ENCODE measurements at places on chromosomes 6 and 20. TPM values are rescaled to one million over a fixed set of nuclear protein-coding genes. Genes with fewer than 3 reads are reported as not detected.

- DNase-seq = no peak
These were observed 212.5 kb downstream of the FOXA2 start for GRCh38 chr20:22371843-22372242.

- no peak for DNase-seq
These were observed 176.6 kb downstream of the SLC35F1 start for GRCh38 chr6:118083711-118084110.

Gene SLC22A16
- total RNA-seq = not detected

Gene CST5
- total RNA-seq = not detected

DNA sequence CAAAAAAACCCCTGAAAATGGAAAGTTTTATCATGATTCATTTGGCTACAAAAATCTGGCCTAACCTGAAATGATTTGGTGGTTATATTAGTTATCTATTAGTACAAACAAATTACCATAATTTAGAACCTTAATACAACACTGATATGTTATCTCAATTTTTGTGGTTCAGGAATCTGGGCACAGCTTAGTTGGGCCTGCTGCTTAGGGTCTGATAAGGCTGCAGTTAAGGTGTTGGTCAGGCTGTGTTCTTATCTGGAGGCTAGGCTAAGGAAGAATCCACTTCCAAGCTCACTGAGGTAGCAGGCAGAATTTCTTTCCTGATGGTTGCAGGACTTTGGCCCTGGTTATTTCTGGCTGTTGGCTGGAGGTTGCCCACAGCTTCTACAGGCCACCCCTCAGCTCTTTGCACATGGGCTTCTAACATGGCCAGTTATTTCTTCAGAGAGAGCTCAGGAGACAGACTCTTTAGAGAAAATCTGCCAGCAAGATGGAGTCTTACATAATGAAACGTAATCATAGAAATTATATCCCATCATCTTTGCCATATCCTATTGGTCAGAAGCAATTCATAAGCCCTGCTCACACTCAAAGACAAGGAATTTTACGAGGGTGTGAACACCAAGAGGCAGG is 11.4 kb downstream of the TRIM38 start:
- no peak for DNase-seq

DNA sequence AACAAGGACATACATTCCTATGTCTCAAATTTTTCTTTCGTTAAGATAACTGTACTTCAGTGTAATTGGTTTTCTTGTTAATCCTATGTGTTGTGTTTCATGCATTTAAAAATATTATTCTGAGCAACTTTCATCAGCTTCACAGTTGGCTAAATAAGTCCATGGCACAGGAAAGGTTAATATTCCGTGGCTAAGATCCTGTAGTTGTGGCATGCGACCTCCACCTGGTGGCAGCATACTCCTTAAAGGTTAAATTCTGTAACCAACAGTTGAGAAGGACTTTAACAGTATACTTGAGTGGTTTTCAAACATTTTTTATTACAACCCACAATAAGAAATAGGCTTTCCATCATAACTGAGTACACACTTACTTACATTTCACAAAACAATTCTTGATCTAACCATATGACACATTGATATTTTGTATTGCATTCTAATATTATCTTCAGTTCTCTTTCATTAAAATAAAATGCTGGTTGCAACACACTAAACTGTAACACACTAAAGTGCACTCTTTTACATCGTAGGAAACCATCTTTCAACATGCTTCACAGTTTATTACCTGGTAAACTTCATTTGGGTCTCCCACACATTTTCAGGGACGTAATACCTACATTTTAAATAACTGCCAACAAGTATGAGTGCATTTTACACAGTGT is 118.3 kb downstream of the SLX4IP start:
- DNase-seq = peak; percentile 75

DNA sequence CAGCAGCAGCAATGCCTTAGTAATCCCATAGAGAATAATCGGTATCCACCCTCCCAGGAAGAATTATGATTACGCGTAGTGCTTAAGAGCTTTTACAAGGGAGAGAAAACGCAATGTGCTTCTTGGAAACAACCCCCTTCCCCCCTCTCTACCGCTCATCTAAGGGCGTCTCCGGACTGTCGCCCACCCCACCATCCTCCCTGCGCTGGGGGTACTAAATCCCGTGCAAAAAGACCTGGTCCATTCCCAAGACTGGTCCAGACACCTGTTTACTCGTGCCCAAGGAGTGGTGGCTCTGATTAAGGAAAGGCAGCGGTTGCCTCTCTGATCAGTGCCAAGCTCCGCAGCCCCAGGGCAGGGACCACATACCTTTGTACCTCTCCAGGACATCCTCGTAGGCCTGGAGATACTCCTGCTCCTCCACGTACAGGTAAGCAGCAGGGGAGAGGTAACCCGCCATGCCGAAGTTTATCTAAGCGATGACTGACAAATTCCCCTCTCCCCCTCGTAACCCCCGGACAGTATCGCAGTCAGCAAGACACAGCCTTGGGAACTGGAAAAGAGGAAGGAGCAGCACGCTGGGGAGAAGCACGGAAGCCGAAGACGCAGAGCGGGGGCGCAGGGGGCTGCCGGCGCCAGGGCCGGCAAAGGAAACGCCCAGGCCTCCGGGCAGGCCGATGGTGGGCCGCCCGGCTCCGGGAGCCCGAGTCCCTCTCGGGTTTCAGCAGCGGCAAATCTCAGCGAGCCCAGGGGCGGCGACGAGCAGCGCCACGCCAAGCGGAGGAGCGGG is 112.0 kb upstream of the BEND6 start:
- peak; percentile 46 for DNase-seq

Gene CST4
- total RNA-seq = not detected

- no peak for DNase-seq
These were observed at the start of gene NRSN1 for GRCh38 chr6:24125980-24126379. Gene NRSN1 (plus strand): TSS chr6:24126215. CDS start chr6:24134328, 8,113 bp downstream.

Gene TMC2
- total RNA-seq = not detected

GRCh38 chr6:96234444-96234843 is 218.7 kb downstream of the FUT9 start:
- DNase-seq = no peak

- no peak for DNase-seq
These were observed 149.6 kb downstream of the LINC00237 start for GRCh38 chr20:20956513-20956931.

Gene FAM83C
- total RNA-seq = 0.24 TPM

DNA sequence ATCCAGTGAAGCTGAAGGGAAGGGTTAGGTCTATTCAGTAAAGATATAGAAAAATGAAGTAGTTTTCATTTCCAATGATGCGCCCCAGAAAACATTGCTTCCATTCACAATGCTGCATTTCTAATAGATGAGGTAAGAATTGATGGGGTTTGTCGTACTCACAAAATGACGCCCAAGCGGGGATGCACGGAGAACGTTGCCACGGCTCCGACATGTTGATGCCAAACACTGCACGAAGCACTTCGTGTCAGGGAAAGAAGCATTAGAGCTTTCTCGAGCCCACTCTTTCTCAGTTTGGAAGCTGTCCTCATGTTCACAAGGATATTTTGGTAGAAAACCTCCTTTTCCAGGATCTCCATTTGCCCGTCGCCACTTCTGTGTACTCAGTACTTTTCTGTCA is 21.6 kb upstream of the MAFB start:
- DNase-seq = no peak

DNA sequence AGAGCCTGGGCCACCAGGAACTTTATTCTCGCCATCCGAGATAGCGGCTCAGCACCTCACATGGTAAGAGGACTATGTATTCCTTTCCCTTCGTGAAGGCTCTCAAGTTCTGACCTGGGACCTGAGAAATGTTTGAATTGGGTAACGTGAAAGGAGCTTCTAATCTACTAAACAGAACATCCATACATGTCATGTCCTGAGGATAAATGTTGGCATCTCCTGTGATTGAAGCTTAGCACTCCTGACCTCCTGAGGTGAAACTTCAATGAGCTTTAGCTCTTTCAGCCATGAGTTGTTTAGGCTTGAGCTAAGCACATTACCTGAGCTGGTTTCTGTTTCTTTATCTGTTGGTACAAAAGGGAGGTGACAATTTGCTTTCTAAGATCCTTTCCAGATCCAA is 280.9 kb downstream of the PACRG start:
- no peak for DNase-seq

GRCh38 chr20:22339946-22340345 is 244.4 kb downstream of the FOXA2 start:
- no peak for DNase-seq

Gene OPN5
- not detected for total RNA-seq

Gene TXLNB
- total RNA-seq = 0.17 TPM

Data from A172 (cell line).